ENCODE measurements at places on chromosomes 11 and 22. TPM values are rescaled to one million over a fixed set of nuclear protein-coding genes. Genes with fewer than 3 reads are reported as not detected.

DNA sequence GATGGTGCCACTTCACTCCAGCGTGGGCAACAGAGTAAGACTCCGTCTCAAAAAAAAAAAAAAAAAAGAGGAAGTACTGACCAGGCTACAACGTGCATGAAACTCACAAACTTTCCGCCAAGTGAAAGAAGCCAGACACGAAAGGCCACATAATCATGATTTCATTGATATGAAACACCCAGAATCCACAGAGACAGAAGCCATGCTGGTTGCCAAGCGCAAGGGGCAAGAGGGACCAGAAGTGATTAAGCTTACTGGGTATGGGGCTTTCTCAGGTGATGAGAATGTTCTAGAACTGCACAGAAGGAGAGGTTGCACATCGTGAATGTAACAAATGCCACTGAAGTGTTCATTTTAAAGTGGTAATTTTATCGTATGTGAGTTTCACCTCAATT lies 60.9 kb downstream of the CELSR1 start:
- DNase-seq, result no peak

CHRM1 gene
- total RNA-seq, result not detected

ABCC8 gene
- total RNA-seq, result not detected

GRCh38 chr22:26621663-26622062 lies at the start of gene CRYBA4:
Gene CRYBA4, plus strand, starts transcription at chr22:26621963. Its CDS starts 634 bp downstream, at chr22:26622597.
- DNase-seq, result no peak

MGAT3 gene
- total RNA-seq, result not detected

Data from lung microvascular endothelial cell (primary cell).